ENCODE measurements at places on chromosomes 4 and X.

- DNase-seq: no peak
These were observed 128.5 kb downstream of the PRSS12 start for GRCh38 chr4:118224243-118224829.

- DNase-seq: no peak
These were observed 244.6 kb upstream of the TET2 start for GRCh38 chr4:104901961-104902605.

- no peak for DNase-seq
These were observed 21.1 kb upstream of the UBA1 start for GRCh38 chrX:47172549-47172948.

DNA sequence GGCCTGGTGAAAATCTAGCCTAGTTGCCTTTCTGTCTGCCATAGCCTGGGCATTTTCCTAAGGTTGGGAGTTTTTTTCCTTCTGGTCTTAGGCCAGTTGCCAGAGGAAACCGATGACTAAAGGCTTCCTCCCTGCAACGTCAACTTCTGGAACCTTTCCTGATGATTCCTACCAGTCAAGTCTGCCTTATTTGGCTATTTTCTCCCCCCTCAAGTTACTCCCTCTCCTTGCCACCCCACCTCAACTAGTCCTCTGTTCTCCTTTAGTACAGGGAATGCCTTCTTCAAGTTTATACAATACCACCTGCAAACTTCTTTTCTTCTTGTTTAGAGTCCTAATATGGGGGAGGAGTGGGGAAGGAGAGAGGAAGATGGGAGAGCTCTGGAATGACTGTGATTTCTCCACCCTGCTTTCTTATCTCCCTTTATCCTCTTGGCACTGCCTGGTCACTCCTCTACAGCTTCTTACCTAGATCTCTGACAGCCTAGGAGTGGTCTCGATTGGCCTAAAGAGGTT, 10.6 kb downstream of the MSN start:
- no peak for DNase-seq

DNA sequence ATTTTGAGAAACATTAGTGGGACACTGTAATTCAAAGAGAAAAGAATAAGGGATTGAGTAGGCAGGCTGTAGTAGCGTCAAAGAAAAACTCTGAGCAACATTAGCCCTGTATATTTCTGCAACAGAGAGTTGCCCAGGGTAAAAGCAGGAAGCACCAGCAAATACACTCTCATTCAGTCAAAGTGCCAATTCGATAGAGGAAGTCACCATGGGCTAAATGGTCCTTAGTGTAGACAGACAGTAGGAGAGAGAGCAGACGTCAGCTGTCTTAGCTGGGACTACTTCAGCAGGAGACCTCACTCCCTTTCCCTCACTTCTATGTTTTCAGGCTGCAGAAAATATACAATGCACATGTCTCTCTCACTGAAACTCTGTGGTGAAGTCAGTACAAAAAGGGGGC, 2073.8 kb upstream of the TENM3 start:
- DNase-seq: no peak

- no peak for DNase-seq
These were observed 583.2 kb upstream of the INTU start for GRCh38 chr4:127049526-127049925.

DNA sequence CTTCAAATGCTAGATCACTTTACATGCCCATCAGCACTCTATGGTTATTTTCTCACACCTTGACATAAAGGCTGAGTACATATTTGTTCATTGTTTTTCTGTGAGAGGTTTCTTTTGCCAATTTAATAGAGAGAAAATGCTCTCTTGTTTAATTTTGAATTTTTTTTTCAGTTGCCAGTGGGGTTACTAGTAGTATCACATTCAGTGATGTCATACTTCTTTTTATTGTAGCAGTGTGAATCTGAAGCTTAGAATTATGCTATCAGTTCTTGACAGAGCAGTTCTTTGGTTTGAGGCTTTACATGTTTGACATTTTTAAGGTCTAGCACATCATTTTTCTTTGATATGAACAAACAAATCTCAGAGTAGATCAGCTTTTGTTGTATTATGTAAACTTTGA, 185.4 kb downstream of the NWD2 start:
- DNase-seq: no peak

DNA sequence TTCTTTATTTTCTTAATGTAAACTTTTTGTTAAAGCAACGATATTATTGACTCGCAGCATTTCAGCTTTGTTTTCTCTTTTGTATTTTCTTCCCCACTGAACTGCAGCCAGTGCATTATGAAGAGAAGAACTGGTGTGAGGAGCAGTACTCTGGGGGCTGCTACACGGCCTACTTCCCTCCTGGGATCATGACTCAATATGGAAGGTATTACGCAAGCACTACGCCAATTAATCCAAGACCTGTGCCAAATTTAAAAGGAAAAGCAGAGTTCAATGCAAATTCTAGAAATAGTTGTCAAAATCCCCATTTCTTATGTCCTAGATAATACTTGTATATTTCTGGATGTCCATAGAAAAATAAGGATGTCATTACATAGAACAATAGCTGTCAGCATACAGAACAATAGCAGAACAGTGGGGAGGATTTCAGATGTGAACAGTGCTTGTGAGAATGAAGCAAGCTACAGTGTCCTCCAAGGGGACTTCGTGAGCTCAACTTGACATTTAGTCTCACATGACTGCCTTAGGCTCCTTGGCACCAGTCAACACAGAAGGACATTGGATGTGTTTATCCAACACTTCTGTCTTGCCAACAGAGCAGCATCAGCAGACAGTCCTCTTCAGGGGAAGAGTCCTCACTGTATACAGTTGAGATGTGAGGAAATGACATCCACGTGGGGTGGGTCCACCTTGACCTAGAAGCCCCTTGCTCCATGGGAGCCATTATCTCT, 85.9 kb downstream of the MAOA start:
- DNase-seq: no peak

DNA sequence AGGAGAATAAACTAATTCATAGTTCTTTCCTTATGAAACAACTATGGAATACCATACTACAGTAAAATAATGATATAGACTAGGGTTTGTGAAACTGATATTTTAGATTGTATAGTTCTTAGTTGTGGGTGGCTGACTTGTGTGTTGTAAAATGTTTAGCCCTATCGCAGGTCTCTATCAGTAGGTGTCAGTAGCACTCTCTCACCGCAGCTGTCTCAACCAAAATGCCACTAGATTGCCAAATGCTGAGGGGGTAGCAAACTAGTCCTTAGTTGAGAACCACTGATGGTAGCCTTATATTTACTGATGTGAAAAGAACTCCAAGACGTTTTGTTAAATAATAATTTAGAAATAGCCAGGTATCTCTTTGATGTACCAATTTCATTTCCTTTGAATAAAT, 48.1 kb downstream of the RHOXF2B start:
- DNase-seq: no peak

DNA sequence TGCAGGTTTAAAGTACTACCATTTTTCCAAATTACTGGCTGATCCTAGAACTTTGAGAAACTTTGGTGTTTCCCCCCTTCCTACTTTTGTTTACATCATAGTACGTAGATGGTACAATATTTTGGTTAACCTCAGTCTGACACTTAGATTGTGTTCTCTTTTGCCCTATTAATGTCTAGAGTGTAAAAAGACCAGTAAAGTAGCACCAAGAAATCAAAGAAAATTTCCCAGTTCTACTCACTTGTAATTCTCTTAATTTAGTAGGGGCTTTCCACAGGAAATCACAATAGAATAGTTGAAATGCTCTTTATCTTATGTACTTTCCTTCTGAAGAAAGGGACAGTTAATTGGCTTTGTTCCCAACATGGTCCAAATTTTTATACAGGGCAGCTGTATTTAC, 51.6 kb downstream of the NFKB1 start:
- no peak for DNase-seq

DNA sequence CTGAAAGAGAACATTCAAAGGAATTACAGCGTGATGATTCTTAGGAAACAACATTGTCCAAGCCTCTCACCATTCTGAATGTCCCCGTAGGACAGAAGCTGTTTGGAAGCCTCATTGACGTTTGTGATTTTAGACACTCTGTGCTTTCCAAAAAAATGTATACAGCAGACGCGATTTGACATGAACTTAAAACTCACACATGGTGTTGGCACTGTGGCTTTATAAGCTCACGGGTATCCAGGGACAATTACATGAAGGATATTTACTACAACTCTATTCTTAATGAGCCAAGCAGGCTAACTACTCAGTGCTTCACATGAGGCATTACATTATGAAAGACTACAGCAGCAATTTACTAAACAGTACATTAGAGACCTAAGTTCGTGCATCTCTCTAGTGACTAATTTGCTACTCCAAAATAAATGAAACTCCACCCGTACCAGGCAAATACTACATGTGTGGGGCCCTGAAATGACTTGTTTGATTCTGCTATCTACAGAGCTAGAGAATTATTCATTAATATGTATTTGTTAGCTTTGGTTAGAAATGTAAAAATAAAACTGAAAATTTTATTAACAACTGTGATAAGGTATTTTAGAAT, 620.7 kb downstream of the SPRY1 start:
- no peak for DNase-seq

GRCh38 chrX:124212622-124213021, 119.8 kb upstream of the TEX13D start:
- DNase-seq: peak; percentile 37

GRCh38 chr4:6633091-6633906, 7.2 kb upstream of the MRFAP1 start:
- no peak for DNase-seq

DNA sequence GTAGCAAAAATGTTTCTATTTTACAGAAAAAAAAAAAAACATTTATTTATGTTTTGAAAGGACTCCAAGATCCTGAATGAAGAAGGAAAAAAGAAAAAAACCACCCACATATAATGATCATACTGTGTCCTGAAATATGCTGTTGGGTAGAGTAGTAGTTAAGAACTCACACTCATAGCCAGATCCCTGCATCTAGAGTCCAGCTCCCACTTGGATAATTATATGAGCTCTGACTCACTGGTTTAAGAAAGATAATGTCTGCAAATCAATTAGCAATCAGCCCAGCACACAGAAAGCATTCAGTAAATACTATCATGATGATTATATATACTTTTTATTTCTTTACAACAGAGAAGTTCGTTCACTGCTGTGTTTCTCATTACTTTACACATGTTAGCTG, 46.7 kb upstream of the MXRA5 start:
- DNase-seq: no peak

- no peak for DNase-seq
These were observed 241.2 kb downstream of the PCDH10 start for GRCh38 chr4:133390198-133390855.

GRCh38 chr4:184768296-184768695, 34.4 kb upstream of the CENPU start:
- DNase-seq: no peak

- no peak for DNase-seq
These were observed 50.5 kb downstream of the OCRL start for GRCh38 chrX:129590596-129590995.

DNA sequence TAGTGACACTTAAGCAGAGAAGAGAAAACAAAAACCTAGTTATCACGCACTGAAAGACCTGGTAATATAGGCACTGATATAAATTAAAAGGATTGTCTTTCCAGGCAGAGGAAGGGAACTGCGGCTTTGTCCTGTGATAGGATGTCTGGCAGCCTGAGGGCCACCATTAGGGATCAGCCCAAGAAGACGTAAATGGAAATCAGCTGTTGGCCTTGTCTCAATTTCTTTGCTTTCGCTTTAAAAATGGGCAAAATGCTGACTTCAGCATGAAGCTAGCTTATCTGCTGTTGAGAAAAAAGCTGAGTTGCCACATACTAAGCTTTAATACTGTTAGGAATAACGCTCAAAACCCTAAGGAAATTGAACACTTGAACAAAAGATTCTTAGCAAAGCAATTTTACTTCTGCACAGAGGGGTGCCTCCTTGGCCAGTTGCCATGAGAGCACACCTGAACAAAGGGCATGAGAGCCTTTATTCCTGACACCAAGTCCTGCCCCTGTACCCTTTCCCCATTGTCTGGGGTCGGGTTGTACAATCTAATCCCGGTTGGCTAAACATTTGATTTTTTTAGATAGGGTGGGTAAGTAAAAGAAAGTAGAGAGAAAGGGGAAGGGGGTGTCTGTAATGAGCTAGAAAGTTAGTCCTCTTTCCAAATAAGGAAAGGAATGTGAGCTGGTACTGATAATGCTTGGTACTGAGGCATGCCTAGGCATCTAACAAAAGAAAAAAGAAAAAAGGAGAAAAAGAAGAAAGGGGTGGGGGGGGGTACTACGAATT, 85.1 kb upstream of the UCP1 start:
- no peak for DNase-seq

GRCh38 chr4:59217910-59218631, 1982.1 kb upstream of the ADGRL3 start:
- no peak for DNase-seq

DNA sequence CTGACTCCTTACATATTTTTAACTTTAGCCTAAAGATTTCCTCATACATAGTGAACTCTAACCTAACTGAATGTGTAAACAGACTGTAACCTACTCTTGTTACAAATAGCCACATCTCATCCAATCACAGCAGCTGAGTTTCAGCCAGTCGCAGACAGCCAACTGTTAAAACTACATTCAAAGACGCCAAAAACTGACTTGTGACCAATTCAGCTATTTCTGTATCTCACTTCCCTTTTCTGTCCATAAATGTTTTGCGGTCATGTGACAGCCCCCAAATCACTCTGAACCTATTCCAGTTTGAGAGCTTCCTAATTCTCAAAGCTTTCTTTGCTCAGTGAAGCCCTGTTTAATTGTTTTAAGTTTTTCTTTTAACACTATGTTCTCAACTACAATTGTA, 2731.9 kb downstream of the ARAP2 start:
- no peak for DNase-seq

GRCh38 chr4:110586131-110586850, 36.6 kb downstream of the PITX2 start:
- no peak for DNase-seq

DNA sequence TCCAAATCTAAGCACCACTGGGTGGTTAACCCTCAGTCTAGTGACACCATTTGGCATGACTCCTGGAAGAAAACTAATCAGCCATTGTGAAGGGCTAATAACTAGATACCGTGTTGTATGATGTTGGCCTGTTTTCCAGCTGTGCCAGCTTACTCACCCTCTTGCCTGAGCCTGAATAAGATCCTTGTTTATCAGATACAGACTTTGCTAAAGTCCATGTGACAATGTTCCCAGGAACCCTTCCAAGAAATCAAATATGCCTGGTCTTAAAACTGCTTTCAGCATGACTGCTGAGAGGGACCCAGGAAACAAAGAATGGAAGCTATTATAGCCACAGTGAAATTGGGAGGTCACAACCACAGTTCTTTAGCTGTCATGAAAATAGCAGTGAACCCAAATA, 640.8 kb upstream of the INTU start:
- DNase-seq: no peak
